ENCODE measurements at places on chromosomes 12 and 14.

DNA sequence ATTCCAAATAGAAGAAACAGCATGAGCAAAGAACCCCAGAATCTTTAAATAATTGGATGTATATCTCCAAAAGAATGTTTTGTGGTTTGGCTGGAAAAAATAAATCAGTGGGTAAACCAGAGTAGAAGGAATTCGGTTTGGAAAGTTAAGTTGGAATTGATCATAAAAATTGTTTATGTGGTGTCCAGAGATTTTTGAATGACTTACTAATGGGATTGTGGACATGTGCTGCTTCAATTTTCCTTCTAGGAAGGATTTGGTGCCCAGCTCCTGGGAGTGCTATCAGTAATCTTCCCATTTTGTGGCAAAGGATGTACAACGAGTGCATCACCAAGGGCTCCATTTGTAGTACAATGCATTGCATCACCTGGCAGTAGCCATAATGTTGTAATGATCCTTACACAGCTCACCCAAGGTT is 224.8 kb downstream of the SLC16A7 start:
- DNase-seq, result no peak

DNA sequence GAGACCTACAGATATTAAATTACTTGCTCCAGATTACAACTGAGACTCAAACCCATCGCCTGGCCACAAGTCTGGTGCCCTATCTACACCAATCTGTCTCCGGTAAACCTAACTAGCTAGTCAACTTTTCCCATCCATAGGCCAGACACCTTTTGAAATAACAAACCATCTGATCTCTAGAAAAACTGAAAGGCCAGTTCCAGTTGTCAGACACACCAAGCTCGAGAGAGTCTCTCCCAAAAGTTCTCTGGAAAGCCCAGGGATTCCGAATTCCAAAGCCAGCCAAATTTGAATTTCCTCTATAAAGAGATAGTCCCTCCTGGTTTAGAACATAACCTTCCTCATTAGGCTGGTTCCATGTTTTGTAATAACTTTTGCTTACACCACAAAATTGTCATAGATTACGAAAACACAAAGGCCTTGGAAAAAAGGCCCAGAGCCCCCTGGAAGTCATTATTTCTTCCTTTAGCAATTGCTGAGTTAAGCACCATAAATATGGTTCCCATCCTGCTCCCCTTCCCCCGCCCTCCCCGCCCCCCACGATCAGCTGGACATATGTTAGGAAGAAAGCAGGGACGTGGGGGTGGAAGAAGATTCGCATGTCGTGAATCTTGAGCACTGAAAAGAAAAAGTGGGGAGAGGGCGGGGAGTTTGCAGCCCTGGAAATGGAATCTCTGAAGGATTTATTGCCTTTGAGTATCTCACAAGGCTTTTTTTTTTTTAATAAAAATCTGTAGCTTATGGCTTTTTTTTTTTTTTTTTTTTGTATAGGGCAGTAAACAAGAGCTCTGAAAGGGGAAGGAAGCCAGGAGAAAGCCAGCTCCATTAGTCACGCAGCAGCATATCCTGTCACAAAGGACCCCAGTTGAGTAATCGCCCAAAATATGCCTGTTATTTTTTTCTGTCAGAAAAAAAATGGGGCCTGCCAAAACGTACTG is 110.4 kb downstream of the ZFP36L1 start:
- no peak for DNase-seq

GRCh38 chr14:68628605-68629310 is 164.1 kb downstream of the ZFP36L1 start:
- no peak for DNase-seq

DNA sequence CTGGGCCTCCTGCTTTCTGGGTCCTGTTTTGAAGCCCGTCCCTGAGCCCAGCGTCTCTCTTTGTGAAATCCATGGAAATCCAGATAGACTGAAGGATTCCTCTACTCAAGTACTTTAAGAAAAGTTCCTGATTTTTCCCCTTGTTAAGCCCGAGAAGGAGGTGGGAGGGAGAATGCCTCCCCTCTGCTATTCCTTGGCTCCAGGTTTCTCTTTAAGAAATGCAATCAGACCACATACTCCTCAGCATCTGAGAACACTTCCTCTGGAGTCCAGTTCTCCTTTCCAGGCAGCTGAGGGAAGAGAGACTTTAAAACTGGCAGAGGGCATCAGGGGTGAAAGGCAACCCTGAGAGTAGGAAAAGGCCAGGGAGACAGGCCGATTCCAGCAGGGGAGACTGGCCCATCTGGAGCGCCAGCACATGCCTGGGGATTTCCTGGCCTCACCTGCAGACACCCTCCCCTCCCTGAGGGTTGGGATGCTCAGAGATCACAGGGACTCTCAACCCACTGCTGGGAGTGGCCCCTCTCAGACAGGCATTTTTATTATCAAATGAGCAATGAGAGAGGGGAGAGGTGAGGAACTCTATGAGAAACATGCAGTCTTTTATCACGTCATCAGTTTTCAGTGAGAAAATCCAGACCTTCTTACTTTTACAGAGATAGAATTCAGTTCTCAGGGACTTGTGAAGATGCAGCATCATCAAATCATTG is 2.0 kb upstream of the EMP1 start:
- DNase-seq, result no peak

GRCh38 chr12:125079084-125079483 is 13.8 kb downstream of the AACS start:
- DNase-seq, result no peak

GRCh38 chr12:65501093-65501621 is 222.7 kb downstream of the MSRB3 start:
- no peak for DNase-seq

- no peak for DNase-seq
Measured at GRCh38 chr12:46555406-46555852, 182.9 kb upstream of the SLC38A2 start.

- no peak for DNase-seq
Measured at GRCh38 chr14:91899213-91899612, 31.9 kb upstream of the TC2N start.

GRCh38 chr12:25960143-25960542 is 1.7 kb downstream of the RASSF8 start:
- DNase-seq, result no peak

- DNase-seq, result no peak
Measured at GRCh38 chr14:67735336-67736147, 33.9 kb downstream of the RDH12 start.

DNA sequence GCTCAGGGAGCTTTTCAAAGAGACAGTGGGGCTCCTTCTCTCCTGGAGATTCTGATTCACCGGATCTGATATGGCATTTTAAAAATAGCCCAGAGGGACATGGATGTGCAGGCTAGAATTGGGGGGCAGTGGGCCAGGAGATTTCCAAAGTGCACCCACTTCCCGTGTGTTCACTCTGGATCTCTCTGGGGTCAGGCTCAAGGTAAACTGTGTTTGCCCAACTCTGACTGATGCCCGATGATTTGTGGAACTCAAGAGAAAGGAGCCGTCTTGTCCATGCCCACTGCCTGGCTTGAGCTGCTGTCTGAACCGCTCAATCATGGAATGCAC is 17.9 kb downstream of the FAM181A start:
- DNase-seq, result no peak

DNA sequence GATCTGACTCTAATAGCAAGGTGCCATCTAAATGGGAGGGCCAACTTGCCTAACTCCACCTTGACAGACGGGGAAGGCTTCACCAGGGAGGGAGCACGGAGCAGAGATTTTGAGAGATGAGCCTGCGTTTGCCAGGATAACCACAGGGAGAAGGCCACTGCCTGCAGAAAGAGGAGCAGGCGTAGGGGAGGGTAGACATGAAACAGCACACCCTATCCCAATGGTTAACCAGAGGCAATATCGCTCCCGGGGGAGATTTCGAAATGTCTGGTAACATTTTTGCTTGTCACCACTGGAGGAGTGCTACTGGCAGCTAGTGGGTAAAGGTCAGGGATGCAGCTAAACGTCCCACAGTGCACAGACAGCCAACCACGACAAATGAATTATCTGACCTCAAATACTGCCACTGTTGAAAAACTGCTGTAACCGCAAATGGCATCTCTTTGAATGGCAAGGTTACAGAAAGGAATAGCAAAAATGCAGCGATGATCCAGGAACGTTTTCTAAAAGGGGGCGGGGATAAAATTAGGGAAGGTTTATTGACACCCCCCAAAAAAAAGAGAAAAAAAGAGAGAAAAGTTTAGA is 126.0 kb upstream of the ATF7IP start:
- no peak for DNase-seq

DNA sequence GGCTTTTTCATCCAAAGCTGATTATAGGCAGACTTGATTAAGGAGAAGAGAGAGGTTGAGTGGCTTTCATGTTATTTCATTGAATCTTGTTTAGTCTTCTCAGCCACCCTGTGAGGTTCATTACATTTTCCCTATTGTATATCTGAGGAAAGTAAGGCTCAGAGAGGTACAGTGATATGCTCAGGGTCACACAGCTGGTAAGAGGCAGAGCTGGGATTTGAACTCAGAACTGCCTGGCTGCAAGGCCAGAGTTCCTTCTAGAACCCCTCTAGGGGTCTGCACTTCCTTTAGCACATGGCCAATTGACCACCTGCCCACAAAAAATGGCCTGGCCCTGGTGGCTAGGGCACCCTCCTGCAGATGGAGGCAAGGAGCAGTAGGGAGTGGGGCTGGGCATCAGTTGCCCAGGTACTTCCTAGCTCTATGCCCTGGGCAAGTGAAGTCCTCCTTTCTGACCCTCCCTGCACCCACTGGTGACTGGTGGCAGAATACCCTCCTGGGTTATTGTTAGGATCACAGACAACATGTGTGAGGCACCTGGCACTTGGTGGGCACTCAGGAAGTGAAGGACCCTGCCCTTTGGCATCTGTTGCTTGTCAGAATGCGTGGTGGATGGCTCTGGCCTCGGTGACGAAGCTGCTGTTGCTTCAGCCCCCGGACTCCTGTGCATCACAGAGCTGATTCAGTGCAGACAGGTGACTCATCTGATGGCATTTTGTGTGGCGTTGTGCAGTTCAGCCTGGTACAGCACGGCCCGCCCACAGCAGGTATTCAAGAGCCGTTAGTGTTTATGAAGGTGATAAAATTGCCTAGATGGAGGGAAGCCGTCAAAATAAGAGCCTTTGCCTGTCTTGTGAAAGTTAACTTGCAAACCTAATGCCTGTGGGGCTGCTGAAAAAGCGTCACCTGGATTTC is 115.8 kb downstream of the SLC25A47 start:
- no peak for DNase-seq

- no peak for DNase-seq
Measured at GRCh38 chr14:74942181-74942580, 13.2 kb downstream of the PGF start.

DNA sequence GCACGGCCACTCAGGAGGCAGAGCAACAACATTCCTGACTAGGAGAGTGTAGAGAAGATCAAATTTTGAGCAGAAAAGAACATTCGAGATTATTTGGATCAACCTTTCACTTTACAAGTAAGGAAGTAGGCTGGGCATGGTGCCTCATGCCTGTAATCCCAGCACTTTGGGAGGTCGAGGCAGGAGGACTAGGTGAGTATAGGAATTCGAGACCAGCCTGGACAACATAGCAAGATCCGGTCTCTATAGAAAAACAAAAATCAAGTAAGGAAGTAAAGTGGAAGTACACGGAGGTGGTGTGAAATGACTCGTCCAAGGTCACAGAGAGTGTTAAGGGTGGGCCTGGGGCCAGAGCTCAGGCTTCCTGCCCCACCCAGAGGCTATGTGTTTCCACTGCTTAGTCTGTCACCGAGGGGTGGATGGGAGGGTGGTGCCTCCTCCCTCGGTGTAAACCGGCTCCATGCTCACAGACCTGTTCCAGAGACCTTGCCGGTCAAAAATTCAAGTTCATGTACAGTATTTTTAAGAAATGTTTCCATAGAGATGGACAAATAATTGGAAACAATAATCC is 51.9 kb downstream of the MAP1LC3B2 start:
- no peak for DNase-seq

- DNase-seq, result no peak
Measured at GRCh38 chr14:53128303-53129028, 24.7 kb downstream of the DDHD1 start.

DNA sequence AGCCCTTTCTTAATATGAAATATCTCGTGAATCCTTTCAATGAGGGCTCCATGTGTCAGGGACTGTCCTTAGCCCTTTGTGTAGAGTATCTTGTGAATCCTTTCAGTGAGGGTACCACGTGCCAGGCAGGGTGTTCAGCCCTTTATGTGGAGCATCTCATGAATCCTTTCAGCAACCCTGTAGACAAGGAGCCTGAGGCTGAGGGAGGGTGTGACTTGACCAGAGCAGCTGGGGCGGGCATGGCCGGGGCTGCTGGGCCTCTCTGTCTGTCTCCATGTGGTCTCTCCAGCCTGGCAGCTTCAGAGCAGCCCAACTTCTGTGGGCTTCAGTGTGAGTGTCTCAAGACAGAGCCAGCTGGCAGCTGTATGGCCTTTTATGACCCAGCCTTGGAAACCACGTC is 140.2 kb downstream of the AACS start:
- no peak for DNase-seq

GRCh38 chr12:105449431-105449830 is 118.9 kb downstream of the C12orf75 start:
- DNase-seq, result no peak

- DNase-seq, result no peak
Measured at GRCh38 chr14:80428671-80429070, 217.4 kb upstream of the DIO2 start.

DNA sequence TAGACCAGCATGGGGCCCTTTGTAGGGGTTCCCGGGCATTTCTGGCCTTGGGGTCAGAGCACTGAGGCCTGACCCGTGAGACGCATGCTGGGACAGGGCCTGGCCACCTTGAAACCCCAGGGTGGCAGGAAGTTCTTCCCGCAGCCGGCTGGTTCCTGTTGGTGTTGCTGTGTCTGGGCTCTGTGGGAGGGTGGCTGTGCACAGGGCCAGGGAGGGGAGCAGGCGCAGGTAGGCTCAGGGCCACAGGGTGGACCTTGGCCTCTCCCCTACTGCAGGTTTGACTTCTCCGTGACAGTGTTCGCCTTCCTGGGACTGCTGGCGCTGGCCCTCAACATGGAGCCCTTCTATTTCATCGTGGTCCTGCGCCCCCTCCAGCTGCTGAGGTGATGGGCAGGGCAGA is 48.2 kb downstream of the SLC8B1 start:
- DNase-seq, result no peak

DNA sequence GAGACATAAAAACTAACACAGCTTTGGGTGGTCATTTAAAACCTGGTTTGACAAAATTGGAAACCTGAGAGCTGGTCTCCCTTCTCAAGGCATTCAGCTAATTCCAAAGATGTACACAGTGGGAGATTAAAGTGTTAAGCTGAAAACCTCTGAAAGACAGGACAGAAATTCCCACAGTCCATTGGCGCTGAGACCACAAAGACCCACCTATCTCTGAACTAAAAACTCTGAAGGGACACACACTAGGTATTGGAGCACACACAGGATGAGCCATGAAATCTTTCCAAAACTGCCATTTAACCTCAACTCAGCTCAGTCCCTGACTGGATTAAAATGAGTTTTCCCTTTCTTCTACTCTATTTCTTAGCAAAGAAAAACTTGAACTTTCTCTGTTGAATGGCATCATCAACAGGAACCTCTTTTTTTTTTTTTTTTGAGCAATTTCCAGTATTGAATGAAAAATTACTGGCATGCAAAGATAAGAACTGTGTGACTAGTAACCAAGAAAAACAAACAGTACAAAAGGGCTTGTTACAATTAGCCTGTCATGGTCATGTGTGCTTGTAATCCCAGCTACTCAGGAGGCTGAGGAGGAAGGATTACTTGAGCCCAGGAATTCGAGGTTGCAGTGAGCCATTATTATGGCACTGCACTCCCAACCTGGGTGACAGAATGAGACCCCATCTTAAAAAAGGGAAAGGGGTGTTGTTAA is 82.4 kb downstream of the IPO8 start:
- no peak for DNase-seq

- no peak for DNase-seq
Measured at GRCh38 chr12:118098401-118098800, 5.4 kb downstream of the VSIG10 start.

Data from activated gamma-delta T cell (primary cell).